Dermis microvascular lymphatic vessel endothelial cell (primary cell): ENCODE measurements at places on chromosomes 2 and 18. TPM values are rescaled to one million over a fixed set of nuclear protein-coding genes. Genes with fewer than 3 reads are reported as not detected.

- peak; percentile 40 for DNase-seq
Measured at GRCh38 chr2:231191896-231192872, 6.2 kb upstream of the ARMC9 start.

GRCh38 chr2:65917986-65918385, 485.6 kb upstream of the SPRED2 start:
- DNase-seq = no peak

Gene ABCG8
- not detected in 2 replicates for total RNA-seq

- DNase-seq = no peak
Measured at GRCh38 chr2:238313289-238313990, 6.9 kb upstream of the TRAF3IP1 start.

- no peak for DNase-seq
Measured at GRCh38 chr2:17030047-17030446, 364.4 kb upstream of the CYRIA start.

Gene LYG2
- not detected in 2 replicates for total RNA-seq

Gene ST8SIA3
- not detected in 2 replicates for total RNA-seq

- no peak for DNase-seq
Measured at GRCh38 chr2:149894760-149895159, 307.2 kb upstream of the MMADHC start.

DNA sequence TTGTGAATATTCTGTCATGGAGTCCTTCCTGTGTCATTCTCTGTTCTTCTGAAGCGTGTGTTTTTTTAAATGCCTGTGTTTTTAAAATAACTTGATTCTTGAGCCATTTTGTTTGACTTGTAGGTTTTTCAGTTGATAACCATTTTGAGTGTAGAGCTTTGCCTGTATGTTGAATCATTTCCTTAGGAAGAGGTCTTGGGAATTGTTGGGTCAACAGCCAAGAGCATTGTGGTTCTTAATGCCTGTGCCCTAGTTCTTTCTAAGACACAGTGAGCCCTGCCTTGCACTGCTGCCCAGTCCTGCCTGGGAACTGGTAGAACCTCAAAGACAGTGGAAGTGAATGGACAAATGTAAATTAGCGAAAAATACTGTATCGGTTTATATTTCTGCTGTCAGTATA, 25.9 kb downstream of the RAB12 start:
- no peak for DNase-seq

GRCh38 chr18:44779753-44780292, 99.1 kb downstream of the SETBP1 start:
- no peak for DNase-seq

Gene AGXT
- total RNA-seq = not detected in 2 replicates

Gene ARHGAP28
- total RNA-seq = 2.3 and 3.2 TPM in 2 replicates

Gene ABHD1
- under 0.01 TPM in 1 of 2 replicates, not detected in the other for total RNA-seq

DNA sequence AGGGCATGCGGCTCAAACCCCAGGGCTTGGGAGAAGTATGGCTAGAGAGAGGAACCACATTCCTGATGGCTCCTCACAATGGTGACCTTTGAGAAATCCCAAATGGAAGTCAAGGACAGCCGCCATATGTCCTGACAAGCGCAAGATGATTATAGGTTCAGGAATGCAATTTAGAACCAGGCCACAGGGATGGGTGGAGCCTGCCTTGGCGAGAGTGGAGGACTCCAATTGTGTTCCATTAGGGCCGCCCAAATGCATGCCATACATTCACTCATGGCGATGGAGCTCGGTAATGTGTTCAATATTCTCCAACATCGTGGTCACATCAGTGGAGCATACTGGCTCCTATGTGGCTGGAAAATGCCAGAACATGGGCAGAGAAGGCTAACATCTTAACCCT, 662.9 kb upstream of the ID2 start:
- DNase-seq = no peak
